ENCODE measurements at places on chromosomes 2 and 18. TPM values are rescaled to one million over a fixed set of nuclear protein-coding genes. Genes with fewer than 3 reads are reported as not detected.

CCNYL1 gene
- total RNA-seq: 13.0 TPM

GRCh38 chr2:191687867-191688266 is 9.9 kb downstream of the NABP1 start:
- no peak overlapping the region for H3K27ac ChIP-seq
- DNase-seq: no peak

TBR1 gene
- total RNA-seq: not detected

DNA sequence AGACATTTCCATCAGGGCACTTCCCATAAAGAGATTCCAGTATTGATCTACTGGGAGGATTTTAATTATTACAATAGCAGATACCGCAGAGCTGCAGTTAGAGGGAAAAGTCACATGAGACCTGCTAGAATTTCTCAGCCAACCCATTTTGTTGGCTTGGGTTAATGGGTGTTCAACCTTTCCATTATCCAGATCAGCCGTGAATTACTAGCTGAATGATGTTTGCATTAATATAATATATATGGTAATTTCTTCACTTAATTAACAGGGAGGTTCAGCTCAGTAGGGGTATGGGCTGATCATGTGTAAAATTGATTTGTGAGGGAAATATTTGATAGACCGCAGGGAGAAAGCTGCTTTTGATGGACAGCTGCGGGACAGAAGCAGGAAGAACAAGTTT is 56.4 kb upstream of the OTX1 start:
- H3K4me1 ChIP-seq: no peaks in the 10 kb centered on the region
- H3K27ac ChIP-seq: no peak overlapping the region
- H3K36me3 ChIP-seq: peaks cover 9% of the 10 kb centered on the region
- H3K27me3 ChIP-seq: no peaks in the 10 kb centered on the region
- no peak overlapping the region for H3K4me3 ChIP-seq

MC5R gene
- not detected for total RNA-seq

GRCh38 chr2:170739048-170739447 is 23.9 kb downstream of the SP5 start:
- no peak overlapping the region for H3K27ac ChIP-seq
- H3K36me3 ChIP-seq: no peaks in the 10 kb centered on the region
- no peaks in the 10 kb centered on the region for H3K27me3 ChIP-seq
- DNase-seq: no peak
- H3K4me3 ChIP-seq: no peak overlapping the region

DNA sequence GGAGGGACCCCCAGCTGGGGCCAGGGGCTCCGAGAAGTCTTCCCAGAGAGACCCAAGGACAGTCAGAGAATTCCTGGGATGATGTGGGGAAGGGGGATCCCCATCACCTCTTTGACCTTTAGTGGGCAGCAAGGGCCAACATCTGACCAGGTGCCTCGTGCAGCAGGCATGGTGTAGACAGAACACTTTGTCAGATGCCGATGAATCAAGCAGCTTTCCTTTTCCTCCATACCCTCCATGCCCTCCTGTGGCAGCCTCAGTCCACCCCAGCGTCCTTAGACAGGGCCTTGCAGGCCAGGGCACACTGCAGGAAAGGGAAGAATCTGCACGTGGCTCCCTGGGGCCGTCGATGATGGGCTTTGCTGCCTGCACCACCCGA is 26.3 kb downstream of the GPR55 start:
- no peaks in the 10 kb centered on the region for H3K4me1 ChIP-seq
- H3K4me3 ChIP-seq: no peak overlapping the region
- H3K36me3 ChIP-seq: no peaks in the 10 kb centered on the region
- H3K27me3 ChIP-seq: no peaks in the 10 kb centered on the region

CRYBA2 gene
- total RNA-seq: not detected
